Osteocyte (in vitro differentiated cells): ENCODE measurements at places on chromosomes 2 and 18.
A peak's percentile ranks its signal among the peaks of the same experiment; 100 is the strongest.

DNA sequence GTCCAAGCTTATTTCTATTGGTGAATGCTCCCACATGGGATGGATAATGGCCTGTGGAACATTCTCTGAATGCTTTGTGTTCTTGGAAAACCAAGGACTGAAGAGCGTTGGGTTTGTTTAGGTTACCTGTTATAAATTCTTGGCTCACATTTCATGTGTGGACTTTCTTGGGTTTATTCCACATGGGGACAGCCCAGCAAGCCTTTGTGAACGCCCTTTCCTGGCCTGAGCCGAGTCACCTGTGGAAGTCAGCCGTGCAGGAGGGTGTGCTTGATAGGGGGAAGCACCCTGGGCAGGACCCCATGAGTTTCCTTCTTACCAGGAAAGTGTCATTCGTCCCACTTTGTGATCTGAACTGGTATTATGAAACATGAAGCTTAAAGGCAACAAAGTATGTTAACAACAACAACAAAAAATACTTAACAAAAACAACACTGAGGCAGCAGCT, 4.1 kb downstream of the RAB31 start:
- no peak overlapping the region for H3K4me3 ChIP-seq
- peaks cover 62% of the 10 kb centered on the region for H3K4me1 ChIP-seq
- peak overlapping the region; percentile 68 for H3K27ac ChIP-seq
- no peaks in the 10 kb centered on the region for H3K27me3 ChIP-seq
- DNase-seq: no peak
- H3K36me3 ChIP-seq: no peaks in the 10 kb centered on the region

DNA sequence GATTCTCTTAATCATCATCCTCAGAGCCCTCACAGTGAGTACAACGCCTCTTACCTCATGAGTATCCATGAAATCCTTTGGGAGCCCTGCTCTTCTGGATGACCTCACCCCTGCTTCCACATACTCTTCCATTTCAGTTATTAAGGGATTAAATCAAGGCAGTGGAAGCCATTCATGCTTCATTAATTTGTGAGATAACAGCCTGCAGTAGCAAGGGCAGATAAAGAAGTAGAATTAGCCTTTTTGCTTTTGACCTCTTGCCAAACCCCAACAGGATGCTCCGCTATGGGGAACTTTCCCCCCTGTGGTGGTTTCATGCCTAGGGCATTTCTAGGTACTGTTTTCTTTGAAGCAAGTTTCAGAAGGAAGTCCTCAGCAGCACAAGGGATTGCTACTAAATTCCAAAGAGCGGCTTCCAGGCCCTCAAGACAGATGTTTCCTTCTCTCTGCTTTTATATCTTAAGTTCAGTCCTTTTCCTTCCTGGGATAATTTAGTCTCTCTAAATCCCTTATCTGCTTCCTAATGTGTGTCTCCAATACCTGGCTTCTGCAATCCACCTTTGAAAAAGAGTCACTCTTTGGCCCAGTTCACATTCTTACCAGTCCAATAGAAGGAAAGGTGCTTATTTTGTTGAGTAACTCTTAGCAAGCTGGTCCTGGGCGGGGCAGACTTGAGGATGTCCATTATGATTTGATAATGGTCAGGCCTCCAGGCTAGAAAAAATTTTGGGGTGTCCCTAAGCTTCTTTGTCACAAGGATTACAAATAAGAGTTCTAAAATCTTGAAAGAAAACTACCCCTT, 76.9 kb downstream of the MYO1B start:
- H3K36me3 ChIP-seq: peaks cover 6% of the 10 kb centered on the region
- H3K4me3 ChIP-seq: no peak overlapping the region
- peaks cover 51% of the 10 kb centered on the region for H3K4me1 ChIP-seq
- DNase-seq: no peak
- peak overlapping the region; percentile 57 for H3K27ac ChIP-seq
- H3K27me3 ChIP-seq: no peaks in the 10 kb centered on the region

GRCh38 chr2:17584689-17585088, 44.2 kb downstream of the VSNL1 start:
- H3K4me3 ChIP-seq: no peak overlapping the region
- H3K27me3 ChIP-seq: peaks cover 3% of the 10 kb centered on the region
- H3K36me3 ChIP-seq: no peaks in the 10 kb centered on the region
- no peak overlapping the region for H3K27ac ChIP-seq
- H3K4me1 ChIP-seq: no peaks in the 10 kb centered on the region

- H3K4me1 ChIP-seq: no peaks in the 10 kb centered on the region
- H3K4me3 ChIP-seq: no peak overlapping the region
- peaks cover 2% of the 10 kb centered on the region for H3K36me3 ChIP-seq
These were observed 8.2 kb downstream of the DSG2 start for GRCh38 chr18:31506024-31506742.

- peaks cover 24% of the 10 kb centered on the region for H3K4me1 ChIP-seq
- peaks cover 16% of the 10 kb centered on the region for H3K27me3 ChIP-seq
- H3K4me3 ChIP-seq: no peak overlapping the region
- no peak for DNase-seq
- H3K27ac ChIP-seq: peak overlapping the region; percentile 12
- no peaks in the 10 kb centered on the region for H3K36me3 ChIP-seq
These were observed 64.3 kb downstream of the NCKAP5 start for GRCh38 chr2:133503927-133504326.
